CD4-positive, alpha-beta T cell treated with Interleukin-4 for 1 hour (primary cell): ENCODE measurements at places on chromosomes 13 and 19.
A peak's percentile ranks its signal among the peaks of the same experiment; 100 is the strongest.

- DNase-seq = no peak
Observed at GRCh38 chr13:109703250-109703649, 83.1 kb downstream of the IRS2 start.

DNA sequence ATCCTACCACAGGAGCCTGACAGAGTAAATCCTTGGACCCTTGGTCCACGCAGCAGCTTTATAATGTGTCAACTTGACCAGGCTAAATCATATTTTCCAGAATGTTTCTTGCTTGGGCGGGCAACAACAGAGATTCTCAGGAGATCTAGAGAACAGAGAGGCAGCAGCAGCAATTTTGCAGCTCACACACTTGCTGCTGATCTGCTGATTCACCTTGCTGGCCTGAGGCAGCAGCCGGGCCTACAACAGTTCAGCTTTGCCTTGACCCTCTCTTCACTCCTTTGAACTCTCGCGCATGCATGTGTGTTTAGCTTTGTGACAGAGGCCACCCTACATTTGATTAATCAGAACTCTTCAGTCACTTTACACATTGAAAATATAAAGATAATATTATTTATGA is 159.3 kb downstream of the UGGT2 start:
- DNase-seq = no peak

GRCh38 chr19:9791552-9792205 is 23.1 kb upstream of the ZNF846 start:
- DNase-seq = peak; percentile 95

DNA sequence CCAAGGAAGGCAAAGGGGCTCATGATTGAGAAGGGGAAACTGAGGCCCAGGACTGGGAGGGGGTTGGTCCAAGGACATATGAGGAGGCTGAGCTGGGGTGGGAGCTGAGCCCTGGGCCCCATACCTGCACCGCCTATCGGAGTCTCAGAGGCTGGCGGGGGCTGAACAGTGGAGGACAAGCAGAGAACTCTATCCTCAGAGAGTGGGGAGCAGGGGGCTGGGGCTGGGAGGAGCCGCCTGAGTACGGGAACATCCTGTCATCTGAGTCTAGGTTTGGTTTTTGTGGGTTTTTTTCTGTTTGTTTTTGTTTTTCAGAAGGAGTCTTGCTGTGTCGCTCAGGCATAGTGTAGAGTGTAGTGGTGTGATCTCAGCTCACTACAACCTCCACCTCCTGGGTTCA is 6.2 kb downstream of the ARRDC2 start:
- peak; percentile 46 for DNase-seq

DNA sequence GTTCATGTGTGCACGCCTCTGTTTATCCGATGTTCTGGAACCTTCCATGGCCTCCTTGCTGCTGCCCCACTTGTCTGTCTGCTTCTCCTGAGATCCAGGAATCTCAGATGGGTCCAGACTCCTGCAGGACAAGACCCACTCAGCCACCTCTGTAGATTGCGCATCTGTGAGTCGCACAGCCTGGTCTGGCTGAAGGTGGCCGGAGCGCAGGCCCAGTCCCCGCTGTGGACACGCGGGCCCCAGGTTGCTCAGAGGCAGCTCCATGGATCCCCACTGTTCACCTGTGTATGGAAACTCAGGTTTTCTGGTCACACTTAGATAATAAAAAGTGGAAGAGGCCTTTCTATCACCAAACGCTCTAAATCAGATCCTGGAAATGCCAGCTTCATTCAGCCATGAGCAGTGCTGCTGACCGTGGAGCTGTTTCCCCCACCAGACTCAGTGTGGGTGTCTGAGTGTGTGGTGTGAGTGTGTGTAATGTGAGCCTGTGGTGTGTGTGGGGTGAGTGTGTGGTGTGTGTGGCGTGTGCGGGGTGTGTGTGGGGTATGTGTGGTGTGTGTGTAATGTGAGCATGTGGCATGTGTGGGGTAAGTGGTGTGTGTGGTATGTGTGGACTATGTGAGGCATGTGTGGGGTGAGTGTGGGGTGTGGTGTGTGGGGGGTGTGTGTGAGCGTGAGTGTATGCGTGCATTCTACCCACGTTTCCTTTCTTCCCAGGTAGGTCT is 59.5 kb downstream of the MCF2L start:
- DNase-seq = no peak

DNA sequence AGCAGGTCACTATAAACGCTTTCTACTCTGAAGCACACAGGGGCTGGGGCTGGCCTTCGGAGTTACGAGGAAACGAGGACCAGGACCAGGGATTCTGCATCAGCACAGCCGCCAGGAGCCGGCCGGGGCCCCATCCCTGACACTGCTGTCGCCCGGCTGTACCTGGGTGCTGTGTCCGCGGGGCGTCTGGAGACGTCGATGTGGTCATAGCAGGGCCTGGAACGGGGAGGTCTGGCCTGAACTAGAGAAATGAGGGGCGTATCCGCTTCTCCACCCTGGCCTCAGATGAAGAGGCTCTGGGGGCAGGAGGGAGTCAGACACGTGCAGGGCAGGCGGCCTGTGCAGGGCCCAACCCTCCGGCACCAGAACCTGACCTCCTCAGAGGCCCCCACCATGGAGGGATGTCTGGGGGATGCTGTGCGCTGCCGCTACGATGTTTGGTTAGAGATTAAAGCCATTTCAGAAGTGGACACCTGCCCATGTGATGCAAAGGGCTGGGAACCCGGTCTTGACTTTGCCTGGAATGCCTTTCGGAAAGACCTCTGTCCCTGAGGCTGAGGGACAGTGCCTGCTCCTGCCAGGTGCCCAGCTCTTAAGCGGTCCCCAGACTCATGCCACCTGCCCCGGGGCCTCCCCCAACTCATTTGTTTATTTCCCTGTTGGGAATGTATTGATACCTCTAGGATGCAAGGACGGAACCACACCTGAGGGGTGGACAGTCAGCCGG is 21.4 kb downstream of the GAS6 start:
- no peak for DNase-seq

DNA sequence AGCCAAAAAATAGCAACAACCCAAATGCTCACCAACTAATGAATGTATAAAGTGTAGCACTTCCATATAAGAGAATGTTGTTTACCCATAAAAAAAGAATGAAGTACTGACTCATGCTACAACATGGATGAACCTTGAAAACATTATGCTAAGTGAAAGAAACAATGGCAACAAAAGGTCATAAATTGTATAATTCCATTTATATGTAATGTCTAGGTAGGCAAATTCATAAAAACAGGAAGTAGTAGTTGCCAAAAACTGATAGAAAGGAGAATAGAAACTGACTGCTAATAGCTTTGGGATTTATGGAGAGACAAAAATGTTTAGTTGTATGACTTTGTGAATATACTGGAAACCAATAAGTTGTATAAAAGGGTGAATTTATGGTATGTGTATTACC is 21.6 kb downstream of the MYCBP2 start:
- DNase-seq = no peak

DNA sequence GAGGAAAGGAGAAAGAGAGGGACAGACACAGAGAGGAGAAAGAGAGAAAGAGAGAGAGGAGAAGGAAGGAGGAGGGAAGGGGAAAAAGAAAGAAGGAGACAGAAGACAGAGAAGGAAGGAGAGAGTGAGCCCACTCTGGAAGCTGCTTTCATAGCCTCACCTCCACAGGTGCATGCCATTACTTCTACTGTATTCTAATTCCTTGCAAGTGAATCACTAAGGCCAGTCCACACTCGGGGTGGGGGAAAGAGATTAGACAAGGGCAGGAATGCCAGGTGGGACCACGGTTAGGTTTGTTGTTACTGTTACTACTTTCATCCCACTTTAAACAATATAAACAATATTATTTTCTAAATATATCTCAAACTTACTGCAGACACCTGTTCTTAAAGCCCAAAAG is 684.5 kb upstream of the ARGLU1 start:
- DNase-seq = no peak

GRCh38 chr13:46644816-46645215 is 91.8 kb downstream of the LRCH1 start:
- DNase-seq = no peak

GRCh38 chr13:33202644-33203169 is 82.8 kb downstream of the STARD13 start:
- DNase-seq = no peak

DNA sequence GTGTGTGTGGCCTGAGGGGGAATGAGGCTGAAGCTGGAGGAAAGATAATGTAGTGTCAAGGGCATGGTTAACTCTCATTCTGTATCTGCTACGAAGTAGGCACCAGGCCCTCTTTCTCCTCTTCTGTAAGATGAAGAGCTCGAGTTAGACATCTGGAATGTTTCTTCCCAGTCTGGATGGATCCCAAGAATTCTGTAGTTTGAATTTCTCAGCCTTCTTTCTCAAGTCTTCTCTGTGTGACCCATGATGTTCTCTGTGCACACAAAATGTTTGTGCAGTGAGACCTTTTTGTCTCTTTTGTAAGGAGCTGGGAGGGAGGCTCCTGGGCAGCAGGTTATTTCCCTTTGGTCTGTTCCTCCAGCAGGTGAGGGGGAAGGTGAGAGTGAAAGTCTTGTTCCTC is 13.7 kb downstream of the FGF9 start:
- DNase-seq = no peak

DNA sequence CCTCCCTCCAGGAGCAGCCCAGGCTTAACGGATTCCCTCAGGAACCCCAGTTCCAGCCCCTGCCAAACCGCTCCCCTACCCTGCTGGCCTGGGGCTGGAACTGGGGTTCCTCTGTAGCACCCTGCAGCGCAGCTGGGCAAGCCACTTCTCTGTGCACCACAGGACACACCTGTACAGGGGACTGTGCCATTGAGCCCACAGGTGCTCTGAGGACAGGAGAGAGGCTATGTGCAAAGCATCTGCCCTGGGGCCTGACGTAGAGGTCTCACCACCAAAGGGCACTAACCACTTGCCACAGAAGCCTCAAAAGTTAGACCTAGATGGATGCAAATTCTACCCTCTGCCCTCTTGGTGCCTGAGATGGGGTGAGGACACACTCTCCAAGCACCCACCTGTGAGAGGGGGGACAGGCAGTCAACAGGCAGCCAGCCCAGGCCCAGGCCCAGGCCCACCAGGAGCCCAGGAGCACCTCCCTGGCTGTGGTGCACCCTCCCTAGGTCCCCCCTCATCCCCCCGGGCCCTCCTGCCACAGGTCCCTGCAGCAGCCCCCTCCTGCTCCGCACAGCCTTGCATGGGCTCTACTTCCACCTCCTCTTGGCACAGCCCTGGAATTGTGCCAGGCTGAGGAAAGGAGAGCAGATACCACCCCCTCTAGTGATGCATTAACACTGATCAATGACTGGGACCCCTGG is 27.6 kb upstream of the SLC35E1 start:
- DNase-seq = no peak

GRCh38 chr13:84902243-84902642 is 897.0 kb downstream of the SLITRK6 start:
- DNase-seq = no peak

GRCh38 chr19:5804516-5805461 is at the start of gene NRTN:
TSS of gene NRTN (plus strand) at chr19:5805067. CDS start at chr19:5824166, 19,099 bp downstream.
- DNase-seq = peak; percentile 45

GRCh38 chr19:58038688-58039204 is 4.9 kb downstream of the ZSCAN1 start:
- no peak for DNase-seq

DNA sequence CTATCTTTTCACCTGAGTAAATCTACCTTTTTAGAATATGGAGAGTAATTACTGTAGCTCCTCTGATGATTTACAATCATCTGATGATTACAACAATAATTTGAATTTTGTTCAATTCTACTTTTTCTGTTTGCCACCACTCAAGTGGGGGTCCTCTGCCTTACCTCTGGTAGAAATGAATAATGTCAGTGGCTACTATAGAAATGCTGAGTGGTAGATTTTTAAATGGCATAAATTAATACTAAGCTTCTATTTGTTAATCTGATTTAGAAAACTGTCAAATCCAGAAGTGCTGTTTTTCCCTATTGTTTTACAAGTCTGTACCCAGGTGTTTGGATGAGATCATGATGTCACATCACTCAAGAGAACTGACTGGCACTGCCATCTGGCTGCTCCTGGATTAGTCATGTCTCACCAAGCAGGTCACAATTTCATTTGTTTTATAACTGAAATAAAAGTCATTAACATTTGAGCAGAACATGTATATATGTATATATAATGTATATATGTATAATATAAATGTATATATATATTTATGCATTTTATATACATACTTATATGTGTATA is 494.8 kb downstream of the TBC1D4 start:
- no peak for DNase-seq

- DNase-seq = no peak
Observed at GRCh38 chr13:73060251-73061160, 1.7 kb downstream of the KLF5 start.

DNA sequence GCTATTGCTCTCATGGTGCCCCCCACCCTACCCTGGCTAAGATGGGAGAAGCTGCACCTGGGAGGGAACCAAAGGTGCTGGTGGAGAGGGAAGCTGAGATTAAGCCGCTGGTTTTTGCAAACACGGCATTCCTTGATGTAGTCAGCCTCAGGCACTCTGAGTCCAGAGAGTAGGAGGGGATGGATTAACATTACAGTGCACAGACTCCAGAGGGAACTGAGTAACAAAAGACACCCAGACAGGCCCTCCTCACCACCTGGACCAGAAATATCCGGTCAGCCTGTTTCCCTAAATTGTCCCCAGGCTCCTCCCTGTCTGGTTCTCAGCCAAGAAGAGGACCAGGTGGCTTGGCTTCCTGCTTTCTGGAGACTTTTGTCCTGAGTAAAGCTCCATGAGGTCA is 28.9 kb upstream of the PABPC3 start:
- no peak for DNase-seq

- no peak for DNase-seq
Observed at GRCh38 chr13:109939180-109939579, 152.8 kb upstream of the IRS2 start.

DNA sequence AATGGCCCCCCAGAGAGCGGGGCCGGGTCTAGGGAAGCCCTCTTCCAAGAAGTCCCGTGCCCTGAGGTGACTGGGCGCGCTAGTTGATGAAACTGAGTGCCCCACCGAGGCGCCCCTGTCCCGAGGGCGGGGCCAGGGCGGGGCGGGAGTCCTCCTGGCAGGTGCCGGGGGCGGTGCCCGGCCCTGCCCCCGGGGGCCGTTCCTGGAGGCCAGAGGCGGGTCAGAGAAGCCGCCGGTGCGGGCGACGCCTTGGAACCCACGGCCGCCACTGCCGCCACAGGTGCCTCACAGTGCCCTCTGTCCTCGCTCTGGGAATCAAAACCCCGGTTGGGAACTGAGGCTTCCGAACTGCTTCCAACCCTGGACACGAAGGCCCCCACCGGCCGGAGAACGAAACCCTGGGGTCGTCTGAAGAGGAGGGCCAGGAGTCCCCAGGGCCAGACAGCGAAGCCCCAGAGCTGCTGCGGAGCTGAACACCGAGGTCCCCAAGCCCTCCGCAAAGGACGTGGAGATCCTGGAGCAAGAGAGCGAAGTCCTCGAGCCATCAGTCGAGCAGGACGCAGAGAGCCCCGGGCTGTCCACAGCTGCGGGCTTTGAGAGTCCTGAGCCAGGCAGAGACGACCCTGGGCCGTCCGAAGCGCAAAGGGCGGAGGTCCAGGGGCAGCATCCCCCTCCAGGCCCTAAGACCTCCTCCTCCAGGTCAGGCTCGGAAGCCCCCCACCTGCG is at the start of gene MISP3:
TSS of gene MISP3 (plus strand) at position 252 of the 726 bp plus-strand sequence. CDS start 524 bp downstream, outside the sequence.
- DNase-seq = no peak
